ENCODE measurements at places on chromosomes 1 and 21.

DNA sequence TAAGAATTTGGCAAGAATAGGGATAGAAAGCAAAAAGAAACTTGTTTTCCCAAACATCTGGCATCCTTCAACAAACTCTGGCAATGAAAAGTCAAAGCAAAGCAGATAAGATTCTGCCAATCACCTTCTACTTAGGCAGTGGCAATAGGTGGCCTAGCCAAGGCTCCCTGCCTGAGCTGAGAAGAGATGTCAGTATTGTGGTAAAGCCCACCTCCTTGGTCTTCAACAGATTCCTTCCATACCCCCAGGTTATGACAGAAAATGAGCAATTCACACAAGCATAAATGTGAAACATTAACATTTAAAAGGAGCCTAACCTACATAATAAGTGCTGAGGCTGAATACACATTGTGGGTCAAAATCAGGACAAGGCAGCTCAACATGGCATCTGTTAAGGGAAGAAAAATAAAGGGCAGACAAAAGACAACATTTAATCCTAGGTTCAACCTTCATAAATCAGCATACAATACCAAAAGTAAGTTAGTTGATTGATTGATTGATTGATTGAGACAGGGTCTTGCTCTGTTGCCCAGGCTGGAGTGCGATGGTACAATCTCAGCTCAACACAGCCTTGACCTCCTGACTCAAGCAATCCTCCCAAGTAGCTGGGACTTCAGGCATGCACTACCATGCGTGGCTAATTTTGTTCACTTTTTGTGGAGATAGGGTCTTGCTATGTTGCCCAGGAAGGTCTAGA lies 123.1 kb downstream of the AKT3 start:
- no peak for DNase-seq

- no peak for DNase-seq
These were observed 915.6 kb upstream of the NEGR1 start for GRCh38 chr1:73197972-73198371.

DNA sequence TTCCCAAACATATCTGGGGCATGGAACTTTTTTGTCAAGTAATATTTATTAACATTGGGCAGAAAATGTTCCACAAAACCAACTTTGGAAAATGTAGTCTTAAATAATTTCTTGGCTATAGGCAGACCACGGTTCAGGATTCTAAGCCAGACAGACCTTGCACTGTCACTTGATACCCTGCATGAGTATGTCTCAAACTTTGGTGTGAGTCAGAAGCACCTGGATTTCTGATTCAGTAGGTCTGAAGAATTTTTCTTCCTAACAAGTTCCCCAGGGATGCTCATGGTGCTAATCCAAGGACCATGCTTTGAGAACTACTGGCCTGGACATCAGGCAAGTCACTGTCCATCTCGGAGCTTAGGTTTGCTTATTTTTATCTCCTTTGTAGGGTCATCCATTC lies 562.0 kb downstream of the PLPP3 start:
- DNase-seq, result no peak

- no peak for DNase-seq
These were observed 47.4 kb upstream of the ACTRT2 start for GRCh38 chr1:2973601-2974593.

DNA sequence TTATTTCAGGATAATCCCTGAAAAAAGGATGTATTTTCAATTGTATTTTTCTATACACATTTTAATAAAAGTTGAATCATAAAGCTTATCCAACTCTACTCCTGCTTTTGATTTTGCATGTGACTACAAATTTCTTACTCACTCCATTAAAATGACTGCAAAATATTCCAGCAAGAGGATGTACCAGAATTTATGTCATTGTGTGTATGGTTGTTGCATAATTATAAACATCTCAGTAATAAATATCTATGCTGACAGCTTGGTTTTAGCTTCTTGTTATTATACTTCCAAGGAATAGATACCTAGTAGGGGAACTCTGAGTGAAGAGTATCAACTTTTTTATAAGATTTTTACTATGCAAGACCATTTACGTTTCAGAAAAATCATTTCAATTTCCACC lies 463.2 kb upstream of the RUNX1 start:
- no peak for DNase-seq

- no peak for DNase-seq
These were observed 285.1 kb downstream of the RYR2 start for GRCh38 chr1:237327061-237327460.

DNA sequence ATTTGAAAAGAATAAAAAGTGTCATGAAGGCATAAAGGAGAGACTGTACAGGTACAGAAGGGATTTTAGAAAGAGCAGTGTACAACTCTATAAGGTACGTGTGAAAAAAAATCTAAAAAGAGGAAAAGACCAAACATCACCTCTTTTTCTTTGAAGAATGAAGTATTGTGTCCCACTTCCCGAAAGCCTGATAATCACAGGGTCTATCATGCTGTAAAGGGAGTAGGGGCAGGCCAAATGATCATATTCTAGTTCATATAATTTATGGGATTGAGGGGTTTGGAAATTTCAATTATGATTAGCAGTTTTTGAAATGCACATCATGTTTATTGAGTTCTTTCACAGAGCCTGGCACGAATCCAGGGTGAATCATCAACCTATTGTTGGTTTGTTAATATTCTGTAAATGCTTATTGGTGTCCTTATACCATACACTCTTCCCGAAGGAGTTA lies 910 bp upstream of the RERE start:
- no peak for DNase-seq

DNA sequence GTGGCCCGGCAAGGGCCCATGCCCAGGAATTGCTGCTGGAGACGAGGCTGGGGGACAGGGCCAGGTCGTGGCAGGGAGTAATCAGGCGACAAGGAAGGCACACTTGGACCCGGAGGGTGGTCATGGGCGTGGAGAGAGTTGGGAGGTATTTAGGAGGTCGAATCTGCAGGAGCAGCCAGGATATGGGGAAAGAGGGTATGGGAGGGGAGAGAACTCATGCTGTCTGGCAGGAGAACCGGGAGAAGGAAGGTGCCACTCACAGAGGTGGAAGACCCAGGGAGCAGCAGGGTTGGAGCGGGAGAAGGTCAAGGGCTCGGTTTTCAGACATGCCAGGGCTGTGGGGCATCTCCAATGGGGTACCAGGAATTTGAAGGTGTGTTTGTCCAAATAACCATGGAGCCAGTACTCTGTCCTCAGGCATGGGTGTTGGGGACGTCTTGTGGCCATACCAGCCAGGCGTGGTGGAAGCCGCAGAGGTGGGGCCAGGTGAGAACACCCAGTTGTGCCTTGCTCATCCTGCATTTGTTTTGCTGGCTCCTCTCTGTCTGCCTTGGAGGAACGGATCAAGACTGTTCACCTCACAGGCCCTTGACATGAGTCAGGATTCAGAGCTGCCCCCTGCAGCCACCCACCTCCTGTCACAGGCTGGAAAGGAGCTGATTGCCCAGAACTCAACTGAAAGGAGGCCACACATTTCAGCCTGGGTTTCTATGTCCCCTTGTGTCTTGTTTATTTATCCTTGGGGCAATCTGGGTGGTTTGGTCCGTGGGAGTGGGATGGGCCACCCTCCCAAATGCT lies 111.6 kb downstream of the SPSB1 start:
- no peak for DNase-seq

Measured in SHP77 (cell line).